SHP77 (cell line): ENCODE measurements at places on chromosomes 13 and 19.

GRCh38 chr13:72208112-72208645 is 341.2 kb upstream of the DACH1 start:
- DNase-seq: no peak

GRCh38 chr13:75749407-75749806 is 113.3 kb downstream of the LMO7 start:
- DNase-seq: no peak

- no peak for DNase-seq
Observed at GRCh38 chr13:101612735-101613134, 160.3 kb downstream of the ITGBL1 start.

DNA sequence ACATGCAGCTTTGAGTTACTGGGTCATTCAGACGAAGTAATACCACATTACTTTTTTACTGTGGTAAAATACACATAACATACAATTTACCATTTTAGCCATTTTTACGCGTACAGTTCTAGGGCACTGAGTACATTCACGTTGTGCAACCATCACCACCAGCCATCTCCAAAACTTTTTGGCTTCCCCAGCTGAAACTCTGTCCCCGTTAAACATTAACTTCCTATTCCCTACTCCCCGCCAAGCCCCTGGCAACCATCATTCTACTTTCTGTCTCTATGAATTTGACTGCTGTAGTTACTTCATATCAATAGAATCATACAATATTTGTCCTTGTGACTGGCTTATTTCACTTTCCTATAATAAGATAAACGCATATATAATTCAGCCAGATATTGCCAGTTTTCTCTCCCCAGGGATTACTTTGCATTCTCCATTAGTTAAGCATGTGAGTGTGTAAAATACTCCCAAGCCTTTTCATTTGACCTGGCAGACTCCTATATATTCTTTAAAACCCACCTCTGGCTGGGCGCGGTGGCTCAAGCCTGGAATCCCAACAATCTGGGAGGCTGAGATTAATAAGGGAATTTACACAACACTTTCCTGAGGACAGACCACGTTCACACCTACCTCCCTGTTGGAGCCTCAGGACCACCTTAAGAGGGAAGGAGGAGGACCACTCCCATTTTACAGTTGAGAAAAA is 10.0 kb upstream of the CYP4F22 start:
- no peak for DNase-seq
